ENCODE measurements at places on chromosomes 12 and 14.

DNA sequence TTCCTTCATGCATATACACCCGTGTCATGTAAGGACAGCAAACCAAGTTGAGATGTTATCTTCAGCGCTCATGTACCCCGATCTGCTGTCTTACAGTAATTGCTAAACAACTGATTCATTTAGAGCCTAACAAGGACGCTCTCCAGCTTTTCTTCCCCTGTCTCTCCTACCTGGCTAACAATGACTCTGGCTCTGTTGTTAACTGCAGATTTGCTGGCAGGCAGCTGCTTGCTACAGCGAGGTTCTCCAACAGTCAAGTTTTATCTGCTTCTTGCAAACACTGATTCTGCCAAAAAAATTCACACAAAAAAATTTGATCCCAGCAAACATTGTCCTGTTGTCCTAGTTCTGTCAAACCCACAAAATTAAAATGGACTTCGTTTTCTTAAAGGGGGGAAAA lies 101.6 kb downstream of the OTX2 start:
- no peak for DNase-seq

DNA sequence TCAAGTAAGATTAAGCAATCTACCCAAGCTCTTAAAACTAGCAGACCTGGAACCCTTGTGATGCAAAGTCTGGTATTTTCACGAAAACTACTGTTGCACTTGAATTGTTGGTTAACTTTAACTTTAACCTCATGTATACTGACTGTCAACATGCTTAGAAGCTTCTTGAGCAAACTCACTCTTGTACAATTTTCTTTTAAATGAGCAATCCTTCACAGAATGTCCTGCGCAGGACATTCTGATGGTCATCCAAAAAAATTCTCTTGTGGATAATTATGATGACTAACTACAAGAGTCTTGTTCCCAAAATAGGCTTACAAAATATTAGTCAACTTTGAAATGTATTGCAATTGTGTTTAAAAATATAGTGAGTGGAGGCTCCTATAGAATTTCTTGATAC lies 54.0 kb upstream of the PDE3A start:
- no peak for DNase-seq

DNA sequence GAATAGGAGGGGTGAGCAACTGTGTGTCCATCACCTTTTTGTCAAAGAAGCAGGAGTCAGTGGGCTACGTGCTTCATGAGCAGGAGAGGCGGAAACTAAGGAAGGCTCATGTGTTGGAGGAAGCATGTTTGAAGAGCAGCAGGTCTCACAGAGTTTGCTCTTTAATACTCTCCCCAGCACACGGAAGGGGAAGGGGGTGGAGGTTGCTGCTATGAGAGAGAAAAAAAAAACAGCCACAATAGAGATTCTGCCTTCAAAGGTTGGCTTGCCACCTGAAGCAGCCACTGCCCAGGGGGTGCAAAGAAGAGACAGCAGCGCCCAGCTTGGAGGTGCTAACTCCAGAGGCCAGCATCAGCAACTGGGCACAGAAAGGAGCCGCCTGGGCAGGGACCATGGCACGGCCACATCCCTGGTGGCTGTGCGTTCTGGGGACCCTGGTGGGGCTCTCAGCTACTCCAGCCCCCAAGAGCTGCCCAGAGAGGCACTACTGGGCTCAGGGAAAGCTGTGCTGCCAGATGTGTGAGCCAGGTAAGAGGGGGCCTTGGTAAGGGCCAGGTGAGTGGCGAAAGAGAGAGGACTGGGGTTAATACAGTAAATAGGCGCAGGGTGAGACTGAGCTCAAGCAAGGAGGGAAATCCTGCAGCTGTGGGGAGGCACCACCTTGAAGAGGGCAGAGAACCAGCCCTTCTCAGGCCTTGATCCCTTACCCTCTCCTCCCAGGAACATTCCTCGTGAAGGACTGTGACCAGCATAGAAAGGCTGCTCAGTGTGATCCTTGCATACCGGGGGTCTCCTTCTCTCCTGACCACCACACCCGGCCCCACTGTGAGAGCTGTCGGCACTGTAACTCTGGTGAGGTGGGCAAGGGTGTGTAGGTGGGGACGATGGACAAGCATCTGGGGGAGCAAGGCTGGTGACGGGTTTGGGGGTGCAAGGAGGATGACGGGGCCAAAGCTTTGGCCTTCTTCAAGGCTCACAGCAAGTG lies at the start of gene CD27:
Gene CD27, plus strand, starts transcription at position 252 of the 985 bp plus-strand sequence. Its CDS starts 141 bp downstream, at position 393.
- DNase-seq: no peak

GRCh38 chr14:33282331-33283230 lies 343.9 kb downstream of the NPAS3 start:
- DNase-seq: no peak

GRCh38 chr12:16955083-16955657 lies 349.2 kb upstream of the LMO3 start:
- DNase-seq: no peak

GRCh38 chr14:65302571-65303189 lies 109.8 kb upstream of the FUT8 start:
- DNase-seq: no peak

DNA sequence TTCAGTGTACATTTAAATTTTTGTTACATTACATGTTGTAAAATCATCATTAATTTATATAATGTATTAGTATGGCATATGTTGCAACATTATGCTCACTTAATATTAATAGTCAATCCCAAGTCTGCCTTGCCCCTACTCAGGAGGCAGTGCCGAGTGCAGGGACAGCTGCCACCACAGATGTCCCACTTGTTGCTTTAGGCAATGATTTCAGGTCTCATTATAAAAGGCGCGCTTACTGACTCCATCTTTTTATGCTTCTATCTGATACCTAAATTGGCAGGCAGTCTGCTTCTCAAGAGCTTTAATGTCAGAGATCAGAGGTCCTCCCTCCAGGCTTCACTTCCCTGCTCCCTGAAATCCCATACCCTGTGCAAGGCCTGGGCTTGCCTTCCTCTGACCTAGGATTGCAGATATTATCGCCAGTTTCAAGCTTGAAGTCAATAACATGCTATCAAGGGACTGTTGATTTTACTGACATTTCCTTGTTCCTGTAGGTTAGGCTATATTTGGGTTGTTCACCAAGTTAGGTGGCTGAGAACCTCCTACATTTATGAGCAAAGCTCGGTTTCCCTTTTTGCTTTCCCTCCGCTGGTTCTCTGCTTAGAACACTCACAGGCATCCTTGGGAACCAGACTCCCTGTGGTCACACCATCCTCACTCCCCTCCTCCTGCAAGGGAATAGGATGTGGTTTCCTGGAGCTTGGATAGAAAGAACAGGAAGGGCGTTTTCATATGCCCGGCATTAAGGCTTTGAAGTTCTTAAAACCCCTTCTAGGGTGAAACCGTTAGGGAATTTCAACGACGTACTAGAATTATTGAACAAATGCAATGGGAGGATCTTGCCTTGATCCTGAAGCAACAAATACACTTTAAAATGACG lies 208.4 kb upstream of the FKBP4 start:
- DNase-seq: no peak

DNA sequence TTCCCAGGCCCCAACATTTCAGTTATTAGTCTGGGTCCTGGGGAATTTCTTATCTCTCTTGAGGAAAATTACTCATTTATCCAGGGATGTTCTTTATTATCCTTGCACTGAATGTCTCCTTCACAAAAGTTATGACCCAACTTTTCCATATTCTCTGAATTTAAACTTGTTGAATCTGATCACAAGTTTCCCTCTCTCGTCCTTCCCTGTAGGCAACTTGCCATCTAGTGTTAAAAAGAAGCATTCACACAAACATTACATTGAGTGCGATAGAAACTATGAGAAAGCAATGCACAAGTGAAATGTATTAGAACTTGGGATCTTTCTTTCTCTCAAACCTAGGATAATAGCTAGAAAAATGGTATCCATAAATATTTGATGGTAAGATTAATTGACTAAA lies 608.4 kb downstream of the FSCB start:
- no peak for DNase-seq

DNA sequence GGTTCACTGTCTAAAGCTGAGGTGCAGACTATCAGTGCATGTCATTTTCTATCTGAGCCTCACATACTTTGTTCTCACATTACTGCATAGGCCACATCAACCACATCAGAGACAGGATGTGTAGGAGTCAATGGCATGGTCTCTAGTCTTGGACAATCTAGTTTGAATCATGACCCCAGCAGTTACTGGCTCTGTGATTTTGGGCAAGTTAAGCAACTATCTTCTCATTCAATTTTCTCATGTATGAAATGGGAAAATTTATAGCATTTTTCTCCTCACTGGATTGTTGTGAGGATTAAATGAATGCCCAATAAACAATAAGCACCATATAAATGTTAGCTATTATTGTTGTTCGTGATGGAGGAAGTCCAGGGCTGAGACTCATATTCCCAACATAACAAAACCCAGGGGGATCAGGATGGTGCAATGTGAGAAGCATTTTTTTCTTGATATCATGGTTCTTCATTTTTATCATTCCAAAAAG lies 432.6 kb downstream of the LRIG3 start:
- DNase-seq: no peak

DNA sequence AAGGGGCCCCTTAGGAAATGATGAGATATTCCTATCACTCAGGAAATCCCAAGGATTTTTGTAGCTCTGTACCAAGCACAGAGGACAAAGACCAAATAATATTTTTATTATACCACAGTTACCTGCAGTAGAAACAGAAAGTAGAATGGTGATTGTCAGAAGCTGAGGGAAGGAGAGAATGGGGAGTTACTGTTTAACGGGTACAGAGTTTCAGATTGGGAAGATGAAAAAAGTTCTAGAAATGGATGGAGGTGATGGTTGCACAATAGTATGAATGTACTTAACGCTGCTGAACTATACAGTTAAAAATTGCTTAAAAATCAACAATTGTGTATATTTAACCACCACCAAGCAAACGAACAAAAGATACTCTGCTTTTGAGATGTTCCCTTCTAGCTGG lies 24.1 kb downstream of the FLVCR2 start:
- no peak for DNase-seq

- DNase-seq: no peak
Measured at GRCh38 chr12:67697443-67697842, 48.9 kb downstream of the DYRK2 start.

- DNase-seq: no peak
Measured at GRCh38 chr12:45703942-45704341, 25.6 kb upstream of the ARID2 start.

DNA sequence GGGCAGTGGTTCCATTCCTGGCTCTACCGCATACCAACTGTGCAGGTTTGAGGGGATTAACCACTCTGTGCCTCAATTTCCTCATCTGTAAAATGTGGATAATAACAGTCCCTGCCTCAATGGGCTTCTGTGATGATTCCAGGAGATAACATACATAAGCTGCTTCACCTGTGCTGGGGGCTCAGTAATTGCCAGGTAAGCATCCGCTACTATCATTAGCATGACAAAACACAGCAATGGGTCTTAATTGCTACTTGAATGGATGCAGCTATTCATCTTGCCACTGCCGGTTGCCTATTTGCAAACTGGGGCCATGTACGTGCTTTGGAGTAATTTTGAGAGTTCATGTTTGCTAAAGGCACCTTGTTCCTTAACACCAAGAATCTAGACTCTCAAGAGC lies 132.6 kb downstream of the TMEM132D start:
- DNase-seq: no peak

GRCh38 chr12:52006726-52007157 lies at the start of gene TAMALIN:
TSS of gene TAMALIN (plus strand) at chr12:52006946. CDS start at chr12:52007020, 74 bp downstream.
- DNase-seq: no peak

DNA sequence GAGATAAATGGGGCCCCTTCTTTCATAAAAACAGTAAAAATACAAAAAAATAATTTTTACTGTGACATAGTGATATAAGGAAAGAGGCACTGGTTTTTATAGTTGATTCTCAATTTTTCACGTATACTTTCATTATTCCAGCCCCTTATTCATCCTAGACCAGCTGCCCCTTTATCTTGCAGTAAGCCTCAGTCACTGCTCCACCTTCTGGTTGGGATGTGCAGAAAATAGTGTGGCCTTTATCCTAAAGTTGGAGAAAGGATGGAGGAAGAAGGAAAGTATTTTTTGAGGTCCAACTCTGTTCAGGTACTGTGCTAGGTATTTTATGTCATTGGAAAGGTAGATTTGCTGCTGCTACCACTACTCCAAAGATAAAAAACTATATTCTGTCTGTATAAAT lies 172.7 kb downstream of the ANO6 start:
- peak; percentile 60 for DNase-seq

DNA sequence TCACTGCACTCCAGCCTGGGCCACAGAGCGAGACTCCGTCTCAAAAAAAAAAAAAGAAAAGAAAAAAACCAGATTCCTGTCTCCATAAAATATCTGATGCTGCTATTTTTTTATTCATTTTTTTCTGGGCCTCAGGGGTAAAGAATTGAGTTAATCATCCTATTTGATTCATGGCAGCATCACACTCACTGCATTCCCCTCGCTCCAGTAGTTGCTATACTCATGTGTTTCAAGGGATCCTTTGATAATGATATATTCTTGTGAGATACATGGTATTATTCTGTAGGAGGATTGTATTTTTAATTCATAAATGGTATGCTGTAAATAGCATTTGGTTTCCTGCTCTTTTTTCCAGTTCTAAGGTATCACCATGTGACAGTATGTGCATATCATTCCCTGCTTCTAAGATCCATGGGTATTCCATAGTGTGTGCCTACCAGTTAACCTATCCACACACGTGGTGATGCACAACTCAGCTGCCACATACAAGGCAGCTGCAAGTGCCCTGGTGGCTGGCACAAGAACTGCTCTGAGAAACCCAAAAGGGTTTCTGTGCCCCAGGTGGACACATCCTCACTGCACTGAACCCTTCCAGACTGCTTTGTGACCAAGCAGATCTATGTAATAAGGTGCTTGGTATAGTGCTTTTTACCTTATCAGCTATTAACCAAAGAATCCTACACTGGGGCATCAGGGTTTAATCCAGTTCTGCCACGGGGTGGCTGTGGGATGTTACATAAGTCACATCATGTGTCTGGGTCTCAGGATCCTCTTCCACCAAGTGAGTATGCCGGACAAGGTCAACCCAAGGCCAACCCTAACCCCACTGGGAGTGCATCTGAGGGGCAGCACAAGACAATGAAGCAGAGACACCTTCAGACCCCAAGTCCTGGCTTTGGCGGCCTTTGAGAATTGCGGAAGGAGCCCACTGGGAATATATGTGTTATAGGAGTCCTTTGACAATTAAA lies 74.6 kb downstream of the ZFP36L1 start:
- peak; percentile 18 for DNase-seq

GRCh38 chr12:116592731-116593130 lies 33.5 kb downstream of the MAP1LC3B2 start:
- no peak for DNase-seq

DNA sequence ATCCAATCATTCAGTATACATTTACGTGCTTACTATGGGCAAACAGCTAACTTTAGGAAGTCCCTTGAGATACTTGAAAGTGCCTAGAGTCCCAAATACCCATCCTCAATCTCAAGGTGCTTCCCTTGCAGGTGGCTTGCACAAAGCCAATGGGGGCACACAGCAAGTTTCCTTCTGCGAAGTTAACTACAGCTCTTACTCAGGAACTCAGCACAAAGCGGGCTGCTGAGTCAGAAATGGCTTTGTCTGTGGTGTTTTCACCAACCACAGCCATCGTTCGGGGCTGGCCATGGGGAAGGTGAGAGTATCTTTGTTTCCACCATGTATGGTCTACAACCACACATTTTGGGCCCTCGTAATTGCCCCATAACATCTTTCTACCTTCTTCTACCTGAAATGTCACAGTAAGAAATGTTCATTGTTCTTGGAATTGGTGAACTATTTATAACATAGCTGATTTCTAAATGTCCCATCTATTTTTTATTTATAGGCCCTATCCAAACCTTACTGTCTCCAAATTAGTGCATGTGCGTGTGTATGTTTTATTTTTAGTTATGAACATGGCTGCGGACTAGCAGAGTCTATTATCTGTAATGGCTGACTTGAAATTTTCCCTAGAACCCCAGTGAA lies 13.9 kb downstream of the MFAP5 start:
- no peak for DNase-seq

GRCh38 chr14:56195704-56196103 lies 77.5 kb downstream of the PELI2 start:
- DNase-seq: no peak

Measured in Kasumi-1 (cell line).